Progenitor cell of endocrine pancreas (in vitro differentiated cells): ENCODE measurements at places on chromosomes 3 and 15. TPM values are rescaled to one million over a fixed set of nuclear protein-coding genes. Genes with fewer than 3 reads are reported as not detected.

- DNase-seq: no peak
Observed at GRCh38 chr15:85691350-85692240, 103.1 kb downstream of the KLHL25 start.

DNA sequence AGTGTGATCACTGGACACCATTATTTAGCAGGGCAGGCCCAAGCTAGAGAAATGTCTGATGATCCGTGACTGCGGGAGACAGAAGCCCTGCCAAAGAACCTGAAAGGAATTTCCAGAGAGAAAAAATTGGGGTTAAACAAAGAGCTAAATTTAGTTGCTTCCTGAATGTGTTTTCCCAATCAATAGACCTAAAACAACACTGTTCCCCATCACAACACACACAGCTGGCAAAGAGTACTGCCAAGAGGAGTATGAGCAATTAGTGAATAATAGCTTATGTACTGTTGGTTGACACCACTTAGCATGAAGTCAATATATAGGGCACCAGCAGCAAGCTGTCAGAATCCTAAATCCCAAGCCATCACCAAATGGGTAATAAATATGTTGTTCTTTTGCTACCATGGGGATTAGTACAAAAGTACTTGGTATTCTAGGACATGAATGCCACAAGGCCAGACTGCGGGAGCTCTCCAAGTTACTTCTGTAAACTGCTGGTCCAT, 35.7 kb downstream of the CLK3 start:
- DNase-seq: no peak

DNA sequence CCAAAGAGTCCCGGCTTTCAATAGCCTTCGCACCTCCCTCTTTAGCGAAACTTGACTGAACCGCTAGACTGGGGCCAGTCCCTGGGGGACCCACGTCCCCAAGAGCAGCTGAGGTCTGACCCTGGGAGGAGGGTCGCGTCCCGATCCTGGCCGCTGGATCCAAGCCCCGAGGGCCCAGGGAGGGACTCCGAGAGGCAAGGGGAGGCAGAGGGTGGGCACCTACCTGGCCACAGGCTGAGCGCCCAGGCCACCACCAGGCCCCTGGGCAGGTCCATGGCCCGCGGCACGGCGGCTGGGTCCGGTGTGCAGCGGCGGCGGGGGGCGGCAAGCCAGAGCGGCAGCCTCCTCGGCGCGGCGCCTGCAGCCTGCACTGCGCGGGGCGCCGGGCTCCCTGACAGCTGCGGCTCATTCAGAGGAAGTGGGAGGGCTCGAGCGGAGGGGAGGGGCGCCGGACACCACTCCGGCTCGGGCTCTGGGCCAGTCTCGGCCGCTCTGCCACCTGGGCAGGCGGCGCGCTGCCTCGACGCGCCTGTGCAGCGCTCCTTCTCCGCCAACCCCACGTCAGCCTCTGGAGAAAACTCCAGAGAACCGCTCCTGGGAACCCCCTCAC, at the start of gene ITGA11:
Gene ITGA11, minus strand, starts transcription at position 372 of the 610 bp plus-strand sequence. Its CDS starts 97 bp downstream, at position 275.
- DNase-seq: peak; percentile 47

DNA sequence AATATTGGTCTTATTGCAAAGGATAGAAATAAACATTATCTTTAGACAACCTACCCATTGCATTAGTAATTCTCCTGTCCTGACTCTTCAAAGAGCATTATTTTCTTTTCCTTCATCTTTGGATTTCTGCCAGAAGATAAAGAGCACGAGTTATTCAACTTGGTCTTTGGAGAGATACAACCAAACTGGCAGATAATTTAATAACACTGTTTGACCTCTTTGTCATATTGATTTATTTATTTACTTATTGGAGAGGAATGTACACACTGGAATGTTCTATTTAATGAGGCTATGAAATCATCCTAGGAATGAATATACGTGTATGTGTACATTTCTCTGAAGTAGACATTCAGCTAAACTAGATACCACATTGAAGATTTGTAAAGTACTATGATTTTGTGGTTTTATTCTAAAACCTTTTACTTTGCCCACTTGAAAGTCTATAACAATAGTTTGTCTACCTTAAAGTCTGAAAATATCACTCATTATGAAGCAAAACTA, 462.1 kb downstream of the C3orf38 start:
- DNase-seq: no peak

GRCh38 chr15:65722191-65722590, 69.9 kb downstream of the DENND4A start:
- DNase-seq: no peak

DNA sequence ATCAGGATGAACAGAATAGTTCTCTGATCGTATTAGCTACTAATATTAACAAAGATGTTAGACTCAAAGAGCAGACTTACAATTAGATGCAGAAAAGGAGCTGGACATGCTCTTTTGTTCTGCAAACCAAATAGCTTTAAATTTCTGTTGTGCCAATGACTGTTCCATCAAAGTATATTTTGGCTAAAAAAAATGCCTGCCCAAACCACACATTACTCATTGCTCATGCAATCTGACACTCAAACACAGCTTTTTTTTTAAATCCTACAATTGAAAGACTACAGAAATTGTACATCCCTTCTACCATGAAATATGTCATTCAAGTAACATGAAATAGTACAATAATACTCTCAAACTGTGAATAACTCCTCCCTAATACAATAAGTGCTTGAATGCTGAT, 48.6 kb downstream of the SHOX2 start:
- DNase-seq: no peak

DNA sequence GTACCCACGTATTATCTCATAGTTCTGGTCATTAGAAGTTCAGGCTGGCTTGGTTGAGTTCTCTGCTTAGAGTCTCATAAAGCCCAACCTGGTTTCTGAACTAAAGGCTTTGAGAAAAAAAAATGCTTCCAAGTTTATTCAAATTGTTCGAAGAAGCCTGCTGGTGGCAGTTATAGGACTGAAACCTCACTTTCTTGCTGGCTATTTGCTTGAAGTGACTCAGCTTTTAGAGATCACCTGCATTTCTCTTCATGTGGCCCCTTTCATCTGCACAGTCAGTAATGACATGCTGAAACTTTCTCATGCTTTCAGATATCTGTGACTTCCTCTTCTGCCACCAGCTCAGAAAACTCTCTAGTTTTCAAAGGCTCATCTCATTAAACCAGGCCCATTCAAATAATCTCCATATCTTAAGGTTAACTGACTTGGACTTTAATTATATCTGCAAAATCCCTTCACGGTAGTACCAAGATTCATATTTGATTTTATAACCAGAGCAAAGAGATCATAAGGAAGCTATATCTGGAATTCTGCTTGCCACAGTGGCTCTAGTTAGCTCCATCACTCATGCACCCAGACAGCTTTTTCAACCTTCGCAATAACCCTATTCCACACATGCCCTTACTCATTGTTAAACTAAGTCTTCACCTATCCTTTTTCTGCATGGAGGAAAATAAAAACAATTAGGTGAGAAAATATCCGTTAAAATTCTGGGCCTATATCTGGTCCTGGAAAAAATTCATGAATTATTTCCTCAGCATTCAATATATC, 433.8 kb upstream of the CBLB start:
- no peak for DNase-seq

DNA sequence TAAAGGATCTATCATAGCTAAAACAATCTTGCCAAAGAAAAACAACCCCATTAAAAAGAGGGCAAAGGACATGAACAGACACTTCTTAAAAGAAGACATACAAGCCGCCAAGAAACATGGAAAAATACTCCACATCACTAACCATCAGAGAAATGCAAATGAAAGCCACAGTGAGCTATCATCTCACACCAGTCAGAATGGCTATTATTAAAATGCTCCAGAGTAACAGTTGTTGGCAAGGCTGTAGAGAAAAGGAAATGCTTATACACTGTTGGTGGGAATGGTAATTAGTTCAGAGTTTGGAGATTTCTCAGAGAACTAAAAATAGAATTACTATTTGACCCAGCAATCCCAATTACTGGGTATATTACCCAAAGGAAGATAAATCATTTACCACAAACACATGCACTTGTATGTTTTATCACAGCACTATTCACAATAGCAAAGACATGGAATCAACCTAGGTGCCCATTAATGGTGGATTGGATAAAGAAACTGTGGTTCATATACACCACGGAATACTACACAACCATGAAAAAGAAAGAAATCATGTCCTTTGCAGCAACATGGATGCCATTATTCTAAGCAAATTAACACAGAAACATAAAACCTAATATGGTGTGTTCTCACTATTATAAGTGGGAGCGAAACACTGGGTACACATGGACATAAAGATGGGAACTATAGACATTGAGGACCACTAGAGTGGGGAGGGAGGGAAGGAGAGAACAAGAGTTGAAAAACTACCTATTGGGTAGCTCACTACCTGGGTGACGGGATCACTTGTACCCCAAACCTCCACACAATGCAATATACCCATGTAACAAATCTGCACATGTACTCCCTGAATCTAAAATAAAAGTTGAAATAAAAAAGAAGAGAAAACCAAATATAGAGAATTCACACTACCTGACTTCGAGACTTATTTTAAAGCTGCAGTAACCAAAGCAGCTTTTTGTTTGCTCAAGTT, 32.6 kb downstream of the ITGA11 start:
- no peak for DNase-seq

- DNase-seq: no peak
Observed at GRCh38 chr15:90882781-90883525, 1.4 kb upstream of the FES start.

GRCh38 chr3:131349946-131350347, 31.6 kb upstream of the NUDT16 start:
- DNase-seq: no peak

- DNase-seq: no peak
Observed at GRCh38 chr3:30741889-30742288, 135.5 kb downstream of the TGFBR2 start.

DNA sequence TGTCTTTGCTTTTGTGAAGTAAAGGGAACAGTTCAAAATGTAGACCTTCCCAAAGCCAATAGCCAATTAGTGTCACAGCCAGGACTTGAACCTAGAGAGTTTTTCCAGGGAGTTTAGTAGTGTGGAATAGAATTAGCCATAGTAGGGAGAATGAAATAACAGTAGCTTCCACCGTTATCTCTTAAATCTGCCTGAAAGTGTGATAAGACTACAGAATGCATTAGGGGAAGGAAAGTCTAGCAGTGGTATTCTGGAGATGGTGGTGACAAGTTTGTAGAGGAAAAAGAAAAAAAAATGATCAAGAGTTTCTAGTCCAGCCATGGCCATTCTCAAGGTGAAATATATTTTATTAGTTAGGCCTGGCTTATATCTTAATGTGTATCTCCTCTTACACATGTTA, 13.8 kb downstream of the ATP11B start:
- no peak for DNase-seq

DNA sequence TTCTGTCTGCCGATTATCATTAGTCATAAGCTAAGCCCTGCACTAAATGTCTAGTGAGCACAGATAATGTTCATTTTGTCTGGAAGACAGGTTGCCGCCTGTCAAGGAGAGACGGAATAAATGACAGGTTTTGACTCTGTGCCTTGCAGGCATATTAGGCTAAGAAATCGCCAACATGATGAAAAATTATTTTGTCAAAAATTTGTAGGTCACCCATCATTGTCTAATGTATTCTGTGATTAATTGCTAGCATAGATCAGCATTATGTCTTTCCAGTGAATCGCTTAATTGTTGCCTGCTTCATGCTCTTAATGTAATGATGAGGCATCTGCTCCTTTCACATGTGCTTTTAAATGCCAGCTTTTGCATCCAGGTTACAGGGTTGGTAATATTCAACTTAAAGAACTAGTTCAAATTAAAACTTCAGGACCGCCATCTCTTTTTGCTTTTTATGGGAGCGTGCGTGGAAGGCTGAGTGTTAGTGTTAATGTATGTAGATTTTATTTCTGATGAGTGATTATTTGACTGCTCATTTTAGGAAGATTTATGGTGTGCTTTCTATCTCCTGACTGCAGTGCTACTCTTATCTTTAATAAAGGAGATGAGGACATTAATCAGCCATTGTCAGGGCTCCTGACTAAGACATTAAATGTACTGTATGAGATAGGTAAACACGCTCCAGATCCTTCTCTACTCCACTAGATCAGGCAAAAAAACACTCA, 120.8 kb upstream of the MEIS2 start:
- DNase-seq: no peak

DNA sequence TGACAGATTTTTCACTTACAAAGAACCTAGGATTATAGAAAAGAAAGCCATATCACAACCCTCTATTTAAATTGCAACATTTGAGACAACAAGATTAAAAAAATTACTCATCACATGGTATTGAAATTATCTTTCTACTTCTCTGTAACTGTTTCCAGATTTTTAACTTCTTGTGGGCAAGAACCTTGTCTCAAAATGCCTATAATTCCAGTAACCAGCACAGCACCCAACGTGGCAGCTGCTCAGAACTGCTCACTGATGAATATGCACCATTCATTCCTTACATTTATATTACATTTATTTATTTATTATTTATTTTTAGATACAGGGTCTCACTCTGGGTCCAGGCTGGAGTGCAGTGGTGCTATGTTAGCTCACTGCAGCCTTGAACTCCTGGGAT, 216.1 kb downstream of the THRB start:
- no peak for DNase-seq

DNA sequence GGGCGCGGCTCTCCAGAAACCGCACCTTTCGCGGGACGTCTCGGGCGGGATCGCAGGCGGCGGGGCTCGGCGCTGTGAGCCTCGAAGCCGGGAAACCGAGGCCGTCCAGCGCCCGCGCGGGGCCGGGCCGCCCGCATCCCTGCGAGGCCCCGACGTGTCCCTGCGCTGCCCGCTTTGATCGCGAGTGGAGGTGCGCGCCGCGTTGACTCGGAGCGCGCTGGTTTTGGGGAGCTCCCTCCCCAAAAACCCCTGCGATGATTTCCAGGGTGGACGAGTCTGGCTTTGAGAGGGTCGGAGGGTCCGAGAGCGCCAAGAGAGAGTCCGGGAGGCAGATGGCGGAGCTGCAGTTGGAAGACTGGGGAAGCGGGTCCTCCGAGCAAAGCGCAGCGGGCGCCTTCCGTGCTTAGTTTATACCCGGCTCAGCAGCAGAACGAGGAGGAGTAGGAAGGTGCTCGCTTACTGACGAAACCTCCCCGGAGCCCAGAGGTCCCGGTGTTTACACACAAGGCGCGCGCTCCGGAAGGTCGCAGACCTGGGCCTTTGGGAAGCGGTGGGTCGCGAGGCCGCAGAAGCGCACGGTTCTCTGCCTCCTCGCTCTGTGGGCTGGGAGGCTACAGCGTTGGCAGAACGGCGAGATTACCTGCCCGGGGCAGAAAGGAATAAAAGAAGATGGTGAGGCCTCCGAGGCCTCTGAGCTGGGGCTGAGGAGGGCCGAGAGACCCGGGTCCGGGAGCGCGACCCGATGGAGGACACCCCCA, 687 bp downstream of the ALDH1A3 start:
- DNase-seq: no peak

GRCh38 chr3:165193366-165194254, 2.6 kb downstream of the SLITRK3 start:
- no peak for DNase-seq

CDV3 gene
- 175 and 177 TPM in 2 replicates for total RNA-seq

TMC3 gene
- total RNA-seq: 0.07 and 0.10 TPM in 2 replicates

UBE3A gene
- total RNA-seq: 118 and 126 TPM in 2 replicates

AMT gene
- total RNA-seq: 29.8 and 32.8 TPM in 2 replicates

MKRN3 gene
- total RNA-seq: 0.24 and 0.46 TPM in 2 replicates

GOLGA8G gene
- not detected in 2 replicates for total RNA-seq

FBLN2 gene
- 5.8 and 14.1 TPM in 2 replicates for total RNA-seq

HTR3C gene
- total RNA-seq: not detected in 2 replicates
